ENCODE measurements at places on chromosomes 12 and 14. TPM values are rescaled to one million over a fixed set of nuclear protein-coding genes. Genes with fewer than 3 reads are reported as not detected.

- peaks cover 27% of the 10 kb centered on the region for H3K36me3 ChIP-seq
- peak overlapping the region; percentile 94 for H3K27ac ChIP-seq
- no peaks in the 10 kb centered on the region for H3K27me3 ChIP-seq
- H3K4me3 ChIP-seq = peak overlapping the region; percentile 99
- H3K4me1 ChIP-seq = peaks cover 47% of the 10 kb centered on the region
- peak; percentile 73 for DNase-seq
These were observed 16.4 kb upstream of the ESPL1 start for GRCh38 chr12:53251477-53252348.

Gene MAPK1IP1L
- 94.3 TPM for total RNA-seq

Gene IL31
- not detected for total RNA-seq

DNA sequence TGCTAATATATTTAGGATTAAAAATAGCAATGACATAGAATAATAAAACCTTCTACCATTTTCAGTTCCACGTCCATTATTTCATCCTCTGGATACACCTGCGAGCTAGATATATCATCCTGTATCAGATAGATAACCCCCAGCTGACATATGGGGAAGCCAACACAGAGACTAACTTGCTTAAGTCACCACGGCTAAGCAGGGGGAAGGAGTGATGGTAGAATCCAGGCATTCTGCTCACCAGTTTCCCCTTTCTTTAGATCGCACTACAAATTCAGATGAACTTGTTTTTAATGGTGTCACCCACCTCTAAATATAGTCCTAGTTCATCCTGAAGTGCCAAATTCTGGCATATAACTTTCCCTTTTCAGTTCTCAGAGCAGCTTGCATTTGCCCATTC lies 110.1 kb downstream of the TXNDC16 start:
- no peaks in the 10 kb centered on the region for H3K27me3 ChIP-seq
- no peak overlapping the region for H3K27ac ChIP-seq
- no peak for DNase-seq
- H3K36me3 ChIP-seq = peaks cover 38% of the 10 kb centered on the region

DNA sequence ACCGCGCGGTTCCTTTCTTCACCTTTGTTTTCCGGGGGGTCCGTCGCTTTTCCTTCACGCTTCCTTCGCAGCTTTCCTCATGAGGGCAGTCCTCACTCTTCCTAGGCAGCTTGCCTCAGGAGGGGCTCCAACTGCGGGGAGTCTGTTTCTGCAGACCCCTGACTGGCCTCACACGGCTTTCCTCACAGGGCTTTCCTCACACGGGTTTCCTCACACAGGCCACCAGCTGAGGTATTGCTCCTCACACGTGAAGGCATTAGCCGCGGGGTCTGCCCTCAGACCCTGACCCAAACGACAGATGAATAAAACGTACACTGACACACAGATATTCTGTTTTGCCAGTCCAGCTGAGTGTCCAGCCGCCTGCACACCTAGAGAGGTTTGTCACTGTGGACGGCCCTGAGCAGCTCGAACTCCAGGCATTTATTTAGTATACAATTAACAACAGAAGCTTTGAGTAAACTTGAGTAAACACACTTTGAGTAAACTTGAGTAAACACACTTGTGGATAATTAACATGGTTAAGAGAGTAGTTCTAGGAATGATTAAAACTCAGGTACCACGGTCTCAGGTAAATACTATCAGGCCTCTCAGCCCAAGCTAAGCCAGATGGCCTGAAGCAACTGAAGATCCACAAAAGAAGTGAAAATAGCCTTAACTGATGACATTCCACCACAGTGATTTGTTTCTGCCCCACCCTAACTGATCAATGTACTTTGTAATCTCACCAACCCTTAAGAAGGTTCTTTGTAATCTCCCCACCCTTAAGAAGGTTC lies 16.1 kb upstream of the LYZ start:
- peaks cover 49% of the 10 kb centered on the region for H3K4me1 ChIP-seq
- peaks cover 3% of the 10 kb centered on the region for H3K36me3 ChIP-seq
- H3K4me3 ChIP-seq = peak overlapping the region; percentile 82
- peaks cover 4% of the 10 kb centered on the region for H3K27me3 ChIP-seq
- DNase-seq = no peak
- H3K27ac ChIP-seq = peak overlapping the region; percentile 99

- peak overlapping the region; percentile 41 for H3K27ac ChIP-seq
- DNase-seq = no peak
- H3K36me3 ChIP-seq = no peaks in the 10 kb centered on the region
- no peaks in the 10 kb centered on the region for H3K4me1 ChIP-seq
- no peaks in the 10 kb centered on the region for H3K27me3 ChIP-seq
These were observed 81.5 kb downstream of the SCARB1 start for GRCh38 chr12:124782132-124782531.

Gene COX8C
- total RNA-seq = not detected

Gene ASCL1
- not detected for total RNA-seq

DNA sequence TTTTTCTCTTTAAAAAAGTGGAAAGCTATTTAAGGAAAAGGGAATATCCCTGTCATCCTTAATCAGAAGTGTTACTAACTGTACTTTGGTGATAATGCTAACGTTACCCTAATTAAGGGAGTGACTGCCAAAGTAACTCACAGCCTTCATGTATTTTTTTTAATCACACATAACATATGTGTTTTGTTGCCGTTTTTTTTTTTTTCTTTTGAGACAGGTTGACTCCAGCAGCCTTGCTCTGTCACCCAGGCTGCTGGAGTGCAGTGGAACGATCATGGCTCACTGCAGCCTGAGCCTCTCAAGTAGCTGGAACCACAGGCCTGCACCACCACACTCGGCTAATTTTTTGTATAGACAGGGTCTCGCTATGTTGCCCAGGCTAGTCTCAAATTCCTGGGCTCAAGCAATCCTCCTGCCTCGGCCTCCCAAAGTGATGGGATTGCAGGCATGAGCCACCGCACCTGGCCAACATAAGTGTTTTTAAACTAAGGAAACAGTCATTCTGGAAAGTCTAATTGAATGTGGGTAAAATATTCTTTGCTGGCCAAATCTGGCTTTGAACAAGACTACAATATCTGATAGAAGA lies 56.5 kb downstream of the HECTD4 start:
- no peak for DNase-seq
- H3K27me3 ChIP-seq = no peaks in the 10 kb centered on the region
- H3K4me1 ChIP-seq = no peaks in the 10 kb centered on the region
- H3K4me3 ChIP-seq = no peak overlapping the region

GRCh38 chr12:90290980-90291975 lies 582.6 kb upstream of the ATP2B1 start:
- no peaks in the 10 kb centered on the region for H3K4me1 ChIP-seq
- no peak overlapping the region for H3K27ac ChIP-seq
- DNase-seq = no peak
- H3K4me3 ChIP-seq = no peak overlapping the region
- peaks cover 11% of the 10 kb centered on the region for H3K27me3 ChIP-seq

Gene LBHD2
- total RNA-seq = not detected

- H3K27ac ChIP-seq = no peak overlapping the region
- no peak for DNase-seq
- H3K27me3 ChIP-seq = no peaks in the 10 kb centered on the region
- H3K4me1 ChIP-seq = peaks cover 20% of the 10 kb centered on the region
- peaks cover 27% of the 10 kb centered on the region for H3K36me3 ChIP-seq
- no peak overlapping the region for H3K4me3 ChIP-seq
These were observed 10.5 kb downstream of the TM7SF3 start for GRCh38 chr12:27003421-27004381.

Gene PZP
- total RNA-seq = not detected

GRCh38 chr14:99075771-99076375 lies 196.1 kb downstream of the BCL11B start:
- no peaks in the 10 kb centered on the region for H3K27me3 ChIP-seq
- no peak overlapping the region for H3K4me3 ChIP-seq
- H3K36me3 ChIP-seq = no peaks in the 10 kb centered on the region
- DNase-seq = no peak

Gene SLC25A47
- not detected for total RNA-seq

DNA sequence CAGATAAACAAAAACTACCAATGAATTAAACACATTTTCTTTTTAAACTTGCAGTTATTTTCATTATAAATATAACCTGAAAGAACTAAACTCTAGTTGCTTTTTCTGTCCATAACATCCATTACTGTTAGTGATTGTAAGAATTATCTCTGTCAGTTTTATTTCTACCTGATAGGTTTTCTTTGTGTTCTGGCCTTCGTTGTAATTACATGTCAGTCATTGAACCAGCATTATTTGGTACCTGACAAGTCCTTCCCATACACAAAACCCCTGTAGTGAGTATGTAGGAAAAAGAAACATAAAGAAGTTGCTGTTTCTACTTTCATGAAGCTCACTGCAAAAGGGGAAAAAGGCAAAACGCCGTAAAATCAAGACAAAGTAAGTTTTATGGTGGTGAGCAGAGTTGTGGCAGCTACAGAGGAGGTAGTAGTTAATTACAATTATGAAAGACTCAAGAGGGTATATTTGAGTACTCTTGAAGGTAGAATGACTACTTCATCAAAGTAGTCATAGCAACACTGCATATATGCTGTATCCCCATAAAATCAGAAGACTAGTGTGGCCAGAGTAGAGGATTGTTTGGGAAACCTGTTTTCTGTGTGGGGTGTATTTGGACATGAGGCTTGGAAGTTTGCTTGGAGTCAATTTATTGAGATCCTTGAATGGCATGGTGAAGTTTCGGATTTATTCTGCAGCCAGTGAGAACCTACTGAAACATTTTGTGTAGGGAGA lies 102.8 kb downstream of the SLC5A8 start:
- H3K27ac ChIP-seq = no peak overlapping the region
- no peaks in the 10 kb centered on the region for H3K27me3 ChIP-seq
- no peak for DNase-seq
- no peaks in the 10 kb centered on the region for H3K4me1 ChIP-seq
- no peak overlapping the region for H3K4me3 ChIP-seq

Gene DAO
- not detected for total RNA-seq

- H3K4me1 ChIP-seq = peaks cover 23% of the 10 kb centered on the region
- no peak overlapping the region for H3K4me3 ChIP-seq
- H3K27me3 ChIP-seq = peaks cover 3% of the 10 kb centered on the region
These were observed 9.8 kb upstream of the UBE2N start for GRCh38 chr12:93451423-93452158.

DNA sequence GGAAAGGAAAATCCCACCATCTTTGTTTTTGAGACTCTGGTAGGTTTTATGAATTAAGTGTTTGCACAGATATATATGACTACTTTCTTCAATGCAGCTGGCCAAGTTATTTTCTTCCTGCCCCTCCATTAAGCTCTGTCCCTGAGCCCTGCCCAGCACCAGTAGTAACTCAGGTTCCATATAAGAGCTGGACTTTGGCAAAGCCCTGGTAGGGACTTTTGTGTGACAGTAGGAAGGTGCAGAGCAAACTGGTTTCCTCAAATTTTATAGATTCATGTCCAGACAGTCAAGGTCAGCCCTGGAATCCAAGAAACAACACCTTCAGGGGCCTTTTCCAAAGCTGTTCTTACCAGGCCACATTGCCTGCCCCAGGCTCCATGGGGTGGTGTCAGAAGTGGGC lies 47.3 kb downstream of the SSPN start:
- DNase-seq = no peak
- no peaks in the 10 kb centered on the region for H3K4me1 ChIP-seq
- no peaks in the 10 kb centered on the region for H3K36me3 ChIP-seq
- no peak overlapping the region for H3K4me3 ChIP-seq

GRCh38 chr14:90815822-90816662 lies at the start of gene TTC7B:
Gene TTC7B (minus strand): TSS chr14:90816430. CDS start chr14:90816295, 135 bp downstream.
- peak within 1 kb of the TSS; percentile 58 for H3K4me3 ChIP-seq
- no peaks in the 10 kb centered on the region for H3K36me3 ChIP-seq
- peaks cover 23% of the 10 kb centered on the region for H3K27me3 ChIP-seq

DNA sequence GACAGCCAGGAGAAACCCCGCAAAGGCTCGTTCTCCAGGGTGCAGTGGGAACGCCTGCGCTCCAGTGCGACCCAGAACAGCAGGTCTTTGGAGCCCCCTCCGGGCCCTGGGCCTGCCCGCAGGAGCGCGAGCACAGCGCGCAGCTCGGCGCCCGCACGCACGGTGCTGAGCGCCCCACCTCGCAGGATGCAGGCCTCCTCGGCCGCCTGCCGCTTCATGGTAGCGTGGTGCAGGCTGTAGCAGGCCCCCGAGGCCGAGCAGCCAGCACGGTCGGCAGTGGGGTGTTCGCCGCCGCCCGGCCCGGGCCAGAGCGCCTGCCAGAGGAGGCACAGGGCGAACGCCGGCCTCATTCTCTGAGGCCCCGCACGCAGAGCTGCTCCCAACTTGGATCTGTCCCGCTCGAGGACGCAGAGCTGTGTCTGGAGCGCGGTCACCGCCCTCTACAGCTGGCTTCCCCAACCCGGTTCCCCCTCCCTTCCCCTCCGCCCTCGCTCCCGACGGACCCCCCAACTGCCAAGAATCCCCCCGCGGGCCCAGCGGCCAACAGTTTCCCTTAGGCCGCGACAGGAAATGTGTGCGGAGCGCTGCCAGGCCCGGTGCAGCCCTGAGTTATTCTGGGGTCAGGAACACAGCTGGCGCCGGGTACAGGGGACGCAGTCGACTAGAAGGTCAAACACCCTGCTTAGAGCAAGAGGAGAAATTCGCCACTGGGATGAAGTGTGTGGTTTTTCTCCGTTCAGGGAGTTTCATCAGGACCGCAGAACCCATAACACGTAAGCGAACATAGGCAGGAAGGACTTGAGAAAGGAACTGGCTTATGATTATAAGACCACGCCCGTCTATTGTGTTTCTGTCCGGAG lies at the start of gene CLEC14A:
Gene CLEC14A, minus strand, starts transcription at position 421 of the 860 bp plus-strand sequence. Its CDS starts 71 bp downstream, at position 350.
- no peak for DNase-seq
- H3K27ac ChIP-seq = no peak within 1 kb of the TSS
- peak within 1 kb of the TSS; percentile 33 for H3K4me3 ChIP-seq
- no peaks in the 10 kb centered on the region for H3K36me3 ChIP-seq
- H3K27me3 ChIP-seq = peaks cover 47% of the 10 kb centered on the region

Gene FAM186B
- total RNA-seq = 0.15 TPM

Gene PLA2G1B
- not detected for total RNA-seq

- H3K4me1 ChIP-seq = peaks cover 3% of the 10 kb centered on the region
- H3K27ac ChIP-seq = no peak overlapping the region
- DNase-seq = no peak
- peaks cover 3% of the 10 kb centered on the region for H3K36me3 ChIP-seq
These were observed 87.1 kb downstream of the ZFP36L1 start for GRCh38 chr14:68705741-68706283.

GRCh38 chr12:3003357-3003992 lies 44.3 kb downstream of the TEAD4 start:
- no peak for DNase-seq
- H3K27me3 ChIP-seq = no peaks in the 10 kb centered on the region
- H3K4me3 ChIP-seq = no peak overlapping the region
- H3K36me3 ChIP-seq = no peaks in the 10 kb centered on the region

DNA sequence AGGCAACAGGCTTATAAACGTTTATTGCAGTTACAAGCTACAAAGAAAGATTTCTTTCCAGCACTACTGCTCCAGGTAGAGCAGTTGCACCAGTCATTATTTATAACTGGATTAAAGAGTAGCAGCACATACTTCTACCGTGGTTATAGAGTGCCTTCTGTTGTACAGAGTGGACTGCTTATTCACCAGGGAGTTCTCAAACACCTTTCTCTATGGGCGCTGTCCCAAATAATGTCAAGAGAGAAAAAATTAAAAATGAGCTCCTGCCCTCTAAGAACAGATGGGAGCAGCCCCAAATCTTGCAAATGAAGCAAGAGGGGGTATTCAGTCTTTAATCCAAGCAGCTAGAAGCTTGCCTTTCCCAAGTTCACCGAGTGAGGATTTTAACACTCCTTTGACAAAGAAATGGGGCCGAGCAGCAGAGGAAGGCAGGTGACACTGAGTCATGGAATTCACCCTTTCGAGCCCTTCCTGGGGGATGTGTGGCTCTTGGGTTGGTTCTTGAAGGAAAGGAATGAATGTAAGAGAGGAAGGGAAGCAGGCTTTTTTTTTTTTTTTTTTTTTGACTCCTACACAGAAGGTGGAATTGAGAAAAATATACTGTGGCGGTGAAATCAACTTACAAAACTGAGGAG lies 181.2 kb downstream of the PRKCH start:
- no peak for DNase-seq
- H3K27ac ChIP-seq = peak overlapping the region; percentile 97
- no peaks in the 10 kb centered on the region for H3K27me3 ChIP-seq
- H3K4me1 ChIP-seq = peaks cover 86% of the 10 kb centered on the region
- peaks cover 71% of the 10 kb centered on the region for H3K36me3 ChIP-seq

Gene MYH6
- total RNA-seq = 0.07 TPM

Data from activated CD4-positive, alpha-beta T cell treated with anti-CD3 and anti-CD28 coated beads, Interleukin-2, amount 10 ng/mL, durations not matched to agents 7 days and 5 days (primary cell).